ENCODE measurements at places on chromosomes 16 and 17.

DNA sequence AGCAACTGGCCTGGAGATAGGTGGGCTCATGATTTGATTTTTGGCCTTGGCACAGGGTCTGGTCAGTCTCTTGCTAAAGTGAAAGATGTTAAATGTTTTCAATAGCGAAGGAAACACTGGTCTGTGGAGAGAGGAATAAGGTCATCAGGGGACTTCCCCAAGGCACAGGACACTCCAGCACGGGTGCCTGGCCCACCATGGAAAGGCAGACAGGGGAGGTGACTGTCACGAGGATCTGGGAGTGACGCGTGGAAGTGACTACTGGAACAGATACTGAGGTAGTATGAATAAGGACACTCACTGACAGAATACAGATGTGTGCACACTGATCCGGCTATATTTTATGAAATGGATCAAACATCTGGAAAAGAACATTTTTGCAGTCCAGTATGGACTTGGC is 16.7 kb upstream of the ICAM2 start:
- DNase-seq = no peak

DNA sequence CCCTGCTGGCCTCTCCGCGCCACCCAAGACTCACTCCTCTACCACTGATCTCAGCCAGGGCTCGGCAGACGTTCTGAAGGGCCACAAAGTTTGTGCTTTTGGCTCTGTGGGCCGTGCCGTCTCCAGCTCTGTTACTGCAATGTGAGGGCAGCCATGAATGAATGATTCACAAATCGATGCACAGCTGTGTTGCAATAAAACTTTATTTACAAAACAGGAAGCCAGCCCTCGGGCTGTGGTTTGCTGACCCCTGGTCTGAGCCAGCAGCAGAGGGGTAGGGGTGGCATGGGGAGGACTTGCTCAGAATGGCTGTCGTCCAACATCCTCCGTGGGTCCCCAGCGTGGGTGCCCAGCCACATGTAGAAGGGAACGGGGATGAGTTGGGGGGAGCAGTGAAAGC is 63.0 kb upstream of the PVALEF start:
- DNase-seq = no peak

DNA sequence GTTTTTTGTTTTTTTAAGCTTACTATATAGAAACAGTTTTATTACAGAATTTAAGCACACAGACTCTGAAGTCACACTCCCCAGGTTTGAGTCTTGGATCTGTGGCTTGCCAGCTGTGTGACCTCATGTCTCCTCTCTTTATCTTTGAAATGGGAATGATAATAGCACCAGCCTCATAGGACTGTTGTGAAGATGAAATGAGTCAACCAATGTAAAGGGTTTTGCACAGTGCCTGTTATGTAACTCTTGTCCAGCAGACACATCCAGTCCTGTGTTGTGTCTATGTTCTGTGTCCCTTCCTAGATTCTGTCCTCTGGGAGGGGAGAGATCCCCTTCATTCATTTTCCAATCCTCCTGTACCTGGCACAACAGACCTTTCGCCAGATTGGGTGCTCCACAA is 3.1 kb upstream of the CPD start:
- DNase-seq = no peak

GRCh38 chr17:44952946-44953475 is 5.4 kb upstream of the KIF18B start:
- DNase-seq = no peak

- no peak for DNase-seq
Observed at GRCh38 chr16:13926891-13927290, 6.9 kb downstream of the ERCC4 start.
